ENCODE measurements at places on chromosomes 12 and 14. TPM values are rescaled to one million over a fixed set of nuclear protein-coding genes. Genes with fewer than 3 reads are reported as not detected.

Gene CLEC7A
- not detected for total RNA-seq

Gene C12orf42
- not detected for total RNA-seq

Gene MIP
- not detected for total RNA-seq

Gene RPGRIP1
- not detected for total RNA-seq

Gene MMP19
- total RNA-seq = 12.6 TPM

Gene ANKS1B
- not detected for total RNA-seq

Gene SLCO1B1
- total RNA-seq = not detected

Gene MSI1
- total RNA-seq = 0.17 TPM

Gene ARMH4
- 0.74 TPM for total RNA-seq

Data from bronchus fibroblast of lung (primary cell).